Ovary (tissue), 10 donors: ENCODE measurements at places on chromosomes 12 and 14.

DNA sequence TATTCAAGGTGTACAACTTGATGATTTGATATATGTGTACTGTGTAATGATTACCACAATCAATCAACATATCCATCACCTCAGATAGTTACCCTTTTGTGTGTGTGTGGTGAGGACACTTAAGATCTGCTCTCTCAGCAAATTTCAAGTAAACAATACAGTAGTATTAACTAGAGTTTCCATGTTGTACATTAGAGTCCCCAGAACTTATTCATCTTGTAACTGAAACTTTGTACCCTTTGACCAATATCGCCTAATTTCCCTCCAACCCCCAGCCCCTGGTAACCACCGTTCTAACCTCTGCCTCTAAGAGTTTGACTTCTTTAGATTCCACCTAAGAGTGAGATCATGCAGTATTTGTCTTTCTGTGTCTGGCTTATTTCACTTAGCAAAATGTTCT is 12.1 kb downstream of the ADCK1 start:
- no peak overlapping the region for H3K4me3 ChIP-seq
- H3K27ac ChIP-seq: no peak overlapping the region
- no peaks in the 10 kb centered on the region for H3K27me3 ChIP-seq

- no peak overlapping the region for H3K27ac ChIP-seq
- DNase-seq: no peak
- no peak overlapping the region for H3K4me3 ChIP-seq
- no peaks in the 10 kb centered on the region for H3K36me3 ChIP-seq
- H3K4me1 ChIP-seq: no peaks in the 10 kb centered on the region
Measured at GRCh38 chr12:115507951-115508722, 769.4 kb downstream of the MED13L start.

DNA sequence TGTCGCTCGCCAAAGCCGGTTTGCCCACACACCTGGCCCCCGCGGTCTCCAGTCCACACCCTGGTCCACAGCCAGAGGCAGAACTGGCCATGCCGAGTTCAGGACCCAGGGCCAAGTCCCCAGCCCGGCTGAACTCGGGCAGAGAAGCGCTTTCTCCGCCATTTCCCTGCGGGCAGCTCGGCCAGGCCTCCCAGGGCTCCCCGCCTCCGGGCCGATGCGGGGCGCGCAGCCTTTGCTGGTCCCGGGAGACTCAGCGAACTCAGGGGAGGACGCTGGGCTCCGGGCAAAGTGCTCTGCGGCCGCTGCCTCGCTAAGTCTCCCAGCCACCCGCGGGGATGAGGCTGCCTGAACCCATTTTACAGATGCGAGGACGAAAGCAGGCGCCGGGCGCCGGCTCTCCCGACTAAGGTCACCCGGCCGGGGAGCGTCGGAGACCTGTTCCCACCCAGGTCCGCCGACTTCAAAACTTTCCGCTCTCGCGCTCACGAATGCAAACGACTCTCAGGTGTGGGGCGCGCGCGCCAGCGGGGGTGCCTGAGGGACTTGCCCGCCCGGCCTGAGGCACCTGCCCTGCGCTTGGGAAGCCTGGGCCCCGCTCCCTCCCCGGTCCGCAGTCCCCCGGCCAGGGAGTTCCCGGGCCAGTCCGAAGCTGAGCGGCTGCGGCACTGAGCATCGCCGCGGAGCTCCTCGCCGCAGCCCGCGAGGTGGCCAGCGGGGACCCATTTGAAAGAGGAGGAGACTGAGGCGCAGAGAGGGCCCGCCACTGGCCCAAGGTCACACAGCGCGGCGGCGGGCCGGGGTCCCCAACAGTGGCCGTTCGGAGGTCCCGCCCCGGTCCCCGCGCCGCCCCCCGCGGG is 627 bp downstream of the TESC start:
- DNase-seq: no peak
- H3K36me3 ChIP-seq: no peaks in the 10 kb centered on the region
- H3K4me1 ChIP-seq: peaks cover 2% of the 10 kb centered on the region
- H3K4me3 ChIP-seq: peak overlapping the region; percentile 35

DNA sequence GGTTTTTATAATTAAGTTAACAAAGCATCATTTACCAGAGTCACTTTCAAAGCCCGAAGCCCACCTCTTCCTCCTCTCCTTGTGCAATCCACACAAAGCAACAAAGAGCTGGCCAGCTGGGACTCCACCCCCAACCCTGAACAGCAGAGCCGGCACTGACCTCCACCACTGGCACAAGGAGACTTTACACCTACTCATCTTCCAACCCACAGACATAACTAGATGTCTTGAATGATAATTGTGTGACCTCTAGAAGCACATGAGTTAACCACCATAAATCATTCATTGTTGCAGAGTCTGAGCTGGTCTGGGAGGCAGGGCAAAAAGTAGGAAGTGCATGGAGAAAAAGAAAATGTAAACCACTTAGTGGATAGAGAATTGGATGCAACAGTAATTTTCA is 72.2 kb downstream of the ST8SIA1 start:
- H3K4me3 ChIP-seq: no peak overlapping the region
- H3K36me3 ChIP-seq: no peaks in the 10 kb centered on the region
- no peak for DNase-seq
- H3K27me3 ChIP-seq: no peaks in the 10 kb centered on the region
- no peaks in the 10 kb centered on the region for H3K4me1 ChIP-seq

DNA sequence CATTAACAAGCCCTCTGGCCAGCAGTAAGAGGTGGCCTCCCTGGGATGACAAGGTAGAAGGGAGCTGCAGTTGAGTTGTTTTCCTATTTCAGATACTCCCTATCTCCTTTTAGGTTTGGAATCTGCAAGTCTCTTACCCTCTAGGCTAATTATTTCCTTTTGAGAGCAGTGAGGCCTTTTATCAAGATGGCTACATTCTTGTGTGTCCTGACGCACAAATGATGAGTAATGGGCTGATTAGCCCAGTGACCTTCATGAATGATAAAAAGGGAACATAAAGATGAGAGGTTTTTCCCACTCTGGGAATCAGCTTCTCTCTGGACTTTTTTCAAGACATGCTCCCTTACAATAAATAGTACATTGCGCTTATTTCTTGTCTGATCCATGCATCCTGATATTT is 22.9 kb downstream of the DYRK2 start:
- no peaks in the 10 kb centered on the region for H3K27me3 ChIP-seq
- H3K4me3 ChIP-seq: no peak overlapping the region
- no peaks in the 10 kb centered on the region for H3K36me3 ChIP-seq
- no peak overlapping the region for H3K27ac ChIP-seq
- peaks cover 9% of the 10 kb centered on the region for H3K4me1 ChIP-seq
- DNase-seq: no peak

DNA sequence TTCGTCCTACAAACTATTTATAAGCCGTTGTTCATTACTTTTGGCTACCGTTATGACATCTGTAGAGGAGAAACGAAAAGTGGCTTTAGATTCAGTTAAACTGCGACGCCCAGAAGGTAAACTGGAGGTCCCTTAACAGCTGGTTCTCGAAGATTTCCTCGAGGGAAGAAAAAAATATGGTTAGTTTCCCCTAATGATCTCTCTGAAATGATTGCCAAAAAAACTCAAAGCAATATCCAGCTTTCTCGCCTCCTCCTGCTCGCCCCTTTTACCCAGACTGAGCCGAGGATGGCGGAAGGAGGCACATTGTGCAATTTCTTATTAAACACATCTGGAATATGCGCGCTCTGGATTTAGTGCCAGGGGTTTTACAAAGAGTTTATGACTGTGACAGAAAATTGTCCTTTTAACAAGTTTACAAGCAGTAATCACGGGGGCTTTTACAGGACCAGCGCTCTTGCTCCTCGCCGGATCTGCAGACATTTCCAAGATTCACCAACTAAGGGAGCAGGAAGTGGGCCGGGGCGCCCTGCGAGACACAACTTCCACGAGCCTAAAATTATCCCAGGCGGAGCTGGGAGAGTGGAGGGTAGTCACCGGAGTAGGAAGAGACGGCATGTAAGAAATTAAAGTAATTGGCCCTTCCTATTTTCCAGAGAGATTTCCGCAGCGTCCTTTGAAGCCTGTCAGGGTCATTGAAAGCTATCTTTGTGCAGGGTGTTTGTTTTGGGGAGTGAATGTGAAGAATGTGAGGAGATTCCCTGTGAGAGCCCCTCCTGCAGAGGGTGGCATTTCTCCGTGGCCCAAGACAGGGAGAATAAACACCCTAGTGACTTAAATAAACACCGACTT is 5.6 kb downstream of the SIX1 start:
- H3K4me1 ChIP-seq: peaks cover 6% of the 10 kb centered on the region
- H3K27me3 ChIP-seq: peaks cover 8% of the 10 kb centered on the region
- DNase-seq: no peak
- no peaks in the 10 kb centered on the region for H3K36me3 ChIP-seq
- no peak overlapping the region for H3K4me3 ChIP-seq
- no peak overlapping the region for H3K27ac ChIP-seq

DNA sequence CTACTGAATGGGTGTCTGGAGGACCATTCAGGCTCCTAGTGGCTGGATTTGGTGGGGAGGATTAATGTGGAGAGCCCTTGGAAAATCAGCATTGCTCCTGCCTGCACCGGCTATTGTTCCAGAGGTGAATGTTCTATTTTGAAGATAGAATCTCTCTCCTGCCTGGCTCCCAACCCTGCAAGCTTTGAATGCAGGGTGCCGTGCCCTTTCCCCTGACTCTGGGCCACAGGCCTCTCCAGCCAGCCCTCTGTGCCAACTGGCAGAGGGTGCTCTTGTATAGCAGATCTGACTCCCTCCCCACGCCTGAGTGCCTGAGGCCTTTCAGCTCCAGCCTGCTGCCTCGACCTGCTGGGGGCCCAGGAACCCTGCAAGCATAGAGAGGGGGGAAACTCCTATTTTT is 106.8 kb downstream of the TMEM260 start:
- H3K36me3 ChIP-seq: no peaks in the 10 kb centered on the region
- H3K27ac ChIP-seq: no peak overlapping the region
- H3K4me1 ChIP-seq: no peaks in the 10 kb centered on the region

GRCh38 chr12:132397152-132397933 is 68.0 kb upstream of the GALNT9 start:
- DNase-seq: no peak
- H3K4me3 ChIP-seq: no peak overlapping the region
- no peaks in the 10 kb centered on the region for H3K36me3 ChIP-seq
- no peaks in the 10 kb centered on the region for H3K4me1 ChIP-seq

DNA sequence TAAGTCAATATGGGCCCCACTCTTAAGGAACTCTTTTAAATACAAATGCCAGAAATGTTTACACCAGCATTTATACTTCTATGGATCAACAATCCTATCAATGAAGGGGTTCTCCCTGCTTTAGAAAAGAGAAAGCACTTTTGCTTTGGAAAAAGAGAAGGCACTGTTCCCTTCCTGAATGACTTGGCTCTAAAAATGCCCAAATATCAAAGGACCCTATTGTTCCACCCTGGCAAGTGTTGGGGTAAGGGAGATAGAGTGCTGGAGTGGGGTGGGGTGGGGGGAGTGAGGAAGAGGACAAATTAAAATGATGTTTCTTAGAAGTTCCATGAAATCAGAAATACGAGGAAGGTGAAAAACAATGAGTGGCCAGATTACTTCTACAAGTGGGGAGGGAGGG is 131.6 kb upstream of the GRIN2B start:
- H3K4me3 ChIP-seq: no peak overlapping the region
- no peak overlapping the region for H3K27ac ChIP-seq
- no peaks in the 10 kb centered on the region for H3K4me1 ChIP-seq

DNA sequence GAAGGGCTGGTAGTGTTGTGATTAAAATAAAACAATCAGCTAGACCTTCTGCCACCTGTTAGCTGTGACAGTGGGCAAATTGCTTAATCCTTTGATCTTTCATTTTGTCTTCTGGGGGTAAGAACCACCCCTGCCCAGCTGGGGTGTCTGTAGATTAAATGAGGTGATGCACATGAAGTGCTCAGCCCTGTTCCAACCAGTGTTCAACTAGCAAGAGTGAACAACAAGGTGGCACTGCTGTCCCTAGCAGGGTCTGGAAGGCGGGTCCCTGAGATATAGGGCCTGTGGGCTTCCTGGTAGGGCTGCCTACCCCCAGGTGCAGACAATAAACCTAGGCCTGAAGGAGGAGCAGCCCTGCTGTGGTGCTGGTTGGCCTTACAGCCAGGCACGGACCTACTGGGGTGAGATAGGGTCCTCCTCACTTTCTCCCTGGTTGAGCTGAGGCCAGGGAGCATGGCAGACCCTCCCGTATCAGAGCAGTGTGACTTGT is 60.6 kb downstream of the ARL6IP4 start:
- no peak overlapping the region for H3K4me3 ChIP-seq
- H3K4me1 ChIP-seq: peaks cover 38% of the 10 kb centered on the region
- H3K36me3 ChIP-seq: no peaks in the 10 kb centered on the region
- H3K27ac ChIP-seq: peak overlapping the region; percentile 60
- no peaks in the 10 kb centered on the region for H3K27me3 ChIP-seq

DNA sequence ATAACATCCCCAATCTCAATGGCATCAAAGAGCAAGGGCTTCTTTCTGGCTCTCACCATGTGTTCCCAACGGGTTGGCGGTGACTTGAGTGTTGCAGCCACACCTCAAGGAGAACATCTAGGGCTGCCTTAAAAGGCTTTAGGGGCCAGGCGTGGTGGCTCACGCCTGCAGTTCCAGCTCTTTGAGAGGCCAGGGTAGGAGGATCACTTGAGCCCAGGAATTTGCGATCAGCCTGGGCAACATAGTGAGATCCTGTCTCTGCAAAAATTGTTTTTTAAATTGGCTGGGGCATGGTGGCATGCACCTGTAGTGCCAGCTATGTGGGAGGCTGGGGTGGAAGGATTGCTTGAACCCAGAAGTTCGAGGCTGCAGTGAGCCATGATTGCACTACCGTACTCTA is 14.9 kb downstream of the RFLNA start:
- H3K36me3 ChIP-seq: no peaks in the 10 kb centered on the region
- H3K27ac ChIP-seq: no peak overlapping the region
- H3K27me3 ChIP-seq: no peaks in the 10 kb centered on the region
- H3K4me1 ChIP-seq: no peaks in the 10 kb centered on the region
- DNase-seq: no peak

GRCh38 chr12:81255456-81255855 is 177.6 kb downstream of the ACSS3 start:
- no peaks in the 10 kb centered on the region for H3K36me3 ChIP-seq
- H3K4me1 ChIP-seq: no peaks in the 10 kb centered on the region
- no peaks in the 10 kb centered on the region for H3K27me3 ChIP-seq
- no peak overlapping the region for H3K4me3 ChIP-seq
- no peak overlapping the region for H3K27ac ChIP-seq

GRCh38 chr12:71748081-71748850 is 6.4 kb upstream of the RAB21 start:
- no peaks in the 10 kb centered on the region for H3K27me3 ChIP-seq
- no peak for DNase-seq
- H3K27ac ChIP-seq: no peak overlapping the region
- H3K4me1 ChIP-seq: no peaks in the 10 kb centered on the region
- no peaks in the 10 kb centered on the region for H3K36me3 ChIP-seq

DNA sequence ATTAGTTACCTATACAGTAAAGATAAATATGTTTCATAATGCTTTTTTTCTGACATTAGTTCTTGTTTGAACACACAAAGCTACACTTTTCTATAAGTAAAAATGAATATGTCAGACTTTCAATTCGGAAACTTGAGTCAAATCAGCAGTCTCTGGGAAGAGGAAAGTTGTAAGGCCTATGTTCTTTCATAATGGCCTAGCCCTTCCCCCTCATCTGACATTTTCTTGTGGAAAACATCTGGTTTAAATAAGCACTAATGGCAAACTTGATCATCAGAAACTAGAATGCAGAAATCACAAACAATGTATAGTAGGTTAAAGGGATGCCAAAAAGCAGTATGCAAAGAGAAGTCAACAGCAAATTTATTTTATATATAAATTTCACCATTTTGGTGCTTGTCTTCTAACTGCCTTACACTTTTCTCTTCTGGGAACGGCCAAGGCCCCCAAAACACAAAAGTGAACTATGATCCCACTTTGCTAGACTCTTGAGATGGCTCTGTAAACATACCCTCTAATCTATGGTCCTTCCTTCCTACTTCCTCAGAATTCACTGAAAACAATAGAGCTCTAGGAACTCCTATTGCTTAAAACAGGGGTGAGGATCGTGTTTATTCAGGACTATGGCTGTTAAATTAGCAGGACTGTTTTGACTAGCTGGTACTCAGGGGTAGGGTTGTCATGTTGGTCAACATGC is 444.1 kb downstream of the RAD51B start:
- H3K27me3 ChIP-seq: no peaks in the 10 kb centered on the region
- no peak overlapping the region for H3K27ac ChIP-seq
- H3K36me3 ChIP-seq: no peaks in the 10 kb centered on the region
- H3K4me1 ChIP-seq: peaks cover 7% of the 10 kb centered on the region
- DNase-seq: no peak
